ENCODE measurements at places on chromosomes 13 and 19.
A peak's percentile ranks its signal among the peaks of the same experiment; 100 is the strongest.

- no peak for DNase-seq
Measured at GRCh38 chr13:97544031-97544765, 110.2 kb downstream of the RAP2A start.

- no peak for DNase-seq
Measured at GRCh38 chr13:78596399-78596735, 7.0 kb downstream of the POU4F1 start.

DNA sequence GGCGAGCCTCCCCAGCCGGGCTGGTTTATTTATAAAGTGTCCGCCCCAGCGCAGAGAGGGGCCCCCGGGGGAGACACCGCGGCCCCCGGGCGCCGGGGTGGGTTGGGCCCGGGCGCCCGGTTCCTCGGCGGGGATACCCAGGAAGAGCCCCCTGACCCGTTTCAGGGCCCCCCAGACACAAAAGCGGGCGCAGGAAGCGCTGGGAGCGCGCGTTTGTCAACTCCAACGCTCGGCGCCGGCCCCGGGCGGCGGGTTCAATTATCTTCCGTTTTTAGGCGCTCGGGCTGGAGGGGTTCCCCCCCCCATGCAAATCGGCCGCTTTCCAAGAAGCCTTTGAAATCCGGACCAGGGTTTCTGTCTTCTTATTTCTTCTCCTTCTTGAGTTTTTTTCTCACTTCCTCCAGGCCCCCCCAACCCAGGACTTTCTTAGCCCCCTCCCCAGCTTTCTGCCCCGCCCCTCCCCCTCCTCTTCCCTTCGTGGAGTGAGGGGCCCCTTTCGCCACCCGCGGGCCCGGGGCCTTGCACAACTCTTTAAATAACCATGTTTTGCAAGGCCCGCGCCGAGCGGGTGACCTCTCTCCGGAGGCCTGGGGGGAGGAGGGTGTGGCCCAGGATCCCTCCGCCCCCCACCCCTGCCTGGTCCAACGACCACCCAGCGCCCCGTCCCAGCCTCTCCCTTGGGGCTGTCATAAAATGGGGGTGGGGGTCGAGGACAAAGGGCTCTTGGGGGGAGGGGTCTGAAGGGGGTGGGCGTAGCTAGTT lies 935 bp downstream of the ARID3A start:
- peak; percentile 71 for DNase-seq

GRCh38 chr13:36979361-36980050 lies 19.6 kb downstream of the ALG5 start:
- no peak for DNase-seq

DNA sequence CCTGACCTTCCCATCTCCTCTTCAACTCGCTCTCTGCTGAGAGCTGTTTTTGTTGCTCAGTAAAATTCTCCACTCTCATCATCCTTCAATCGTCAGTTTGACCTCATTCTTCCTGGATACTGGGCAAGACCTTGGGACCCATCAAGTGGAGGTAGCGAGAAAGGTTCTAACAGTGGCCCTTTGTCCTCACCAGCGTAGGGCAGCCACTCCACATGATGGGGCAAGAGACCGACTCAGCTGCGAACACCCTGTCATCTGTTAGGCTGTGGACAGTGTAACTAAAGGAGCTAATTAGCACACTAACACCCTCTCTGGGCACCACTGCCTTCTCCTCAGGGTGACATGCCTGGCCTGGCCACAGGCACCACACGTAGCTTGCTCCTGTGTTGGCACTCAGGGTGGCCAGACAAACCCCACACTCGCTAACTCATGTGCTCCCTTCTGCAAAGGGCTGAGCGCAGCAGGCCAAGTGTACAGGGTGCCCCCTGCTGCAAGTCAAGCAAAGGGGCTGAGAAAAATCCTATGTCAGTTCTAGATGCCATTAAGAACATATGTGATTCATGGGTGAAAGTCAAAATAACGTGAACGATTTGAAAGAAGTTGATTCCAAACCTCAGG lies 1216.0 kb downstream of the SLITRK5 start:
- DNase-seq = no peak

- DNase-seq = peak; percentile 87
Measured at GRCh38 chr19:8001995-8002849, 3.2 kb downstream of the ELAVL1 start.

- DNase-seq = no peak
Measured at GRCh38 chr13:91375116-91375729, 23.2 kb upstream of the GPC5 start.

GRCh38 chr19:42174958-42175734 lies 42.3 kb downstream of the DEDD2 start:
- DNase-seq = no peak

DNA sequence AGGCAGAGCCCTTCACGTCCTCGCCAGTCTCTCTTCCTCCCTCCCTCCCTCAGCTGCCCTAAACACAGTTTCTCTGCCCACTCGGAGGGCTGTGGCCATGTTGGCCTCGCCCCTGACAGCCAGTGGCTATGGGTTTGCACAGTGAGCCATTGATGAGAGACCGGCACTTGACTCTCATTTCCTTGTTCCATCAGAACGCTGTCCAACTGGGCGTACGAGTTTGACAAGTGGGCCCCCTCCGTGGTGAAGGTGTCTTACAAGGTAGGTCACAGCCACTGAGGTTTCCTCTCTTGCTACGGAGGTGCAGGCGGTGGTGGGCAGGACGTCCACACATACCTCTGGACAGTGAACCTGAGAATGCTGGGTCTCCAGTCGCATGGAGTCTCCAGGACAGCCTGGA lies 57.9 kb downstream of the SMARCA4 start:
- DNase-seq = no peak

DNA sequence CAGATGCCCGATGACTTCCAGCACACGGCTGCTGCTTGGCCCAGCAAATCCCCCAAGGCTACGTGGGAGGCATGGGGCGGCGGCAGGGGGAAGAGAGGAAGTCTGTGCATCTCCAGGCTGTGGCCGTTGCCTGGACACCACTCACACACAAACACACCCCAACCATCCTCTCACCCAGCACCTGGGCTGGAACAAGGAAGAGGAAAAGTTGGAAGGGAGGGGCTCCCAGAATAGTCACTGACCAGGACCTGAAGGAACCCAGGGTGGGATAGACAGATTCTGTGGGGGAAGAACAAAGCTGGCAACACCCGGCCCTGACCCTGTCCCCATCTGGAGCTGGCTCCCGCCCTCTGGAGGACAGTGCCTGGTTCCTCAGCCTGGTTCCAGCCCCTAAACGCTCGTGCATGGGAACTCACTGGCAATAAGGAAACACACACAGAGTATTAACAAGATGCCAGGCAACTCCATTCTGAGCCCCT lies 11.2 kb downstream of the PPP6R1 start:
- DNase-seq = no peak

DNA sequence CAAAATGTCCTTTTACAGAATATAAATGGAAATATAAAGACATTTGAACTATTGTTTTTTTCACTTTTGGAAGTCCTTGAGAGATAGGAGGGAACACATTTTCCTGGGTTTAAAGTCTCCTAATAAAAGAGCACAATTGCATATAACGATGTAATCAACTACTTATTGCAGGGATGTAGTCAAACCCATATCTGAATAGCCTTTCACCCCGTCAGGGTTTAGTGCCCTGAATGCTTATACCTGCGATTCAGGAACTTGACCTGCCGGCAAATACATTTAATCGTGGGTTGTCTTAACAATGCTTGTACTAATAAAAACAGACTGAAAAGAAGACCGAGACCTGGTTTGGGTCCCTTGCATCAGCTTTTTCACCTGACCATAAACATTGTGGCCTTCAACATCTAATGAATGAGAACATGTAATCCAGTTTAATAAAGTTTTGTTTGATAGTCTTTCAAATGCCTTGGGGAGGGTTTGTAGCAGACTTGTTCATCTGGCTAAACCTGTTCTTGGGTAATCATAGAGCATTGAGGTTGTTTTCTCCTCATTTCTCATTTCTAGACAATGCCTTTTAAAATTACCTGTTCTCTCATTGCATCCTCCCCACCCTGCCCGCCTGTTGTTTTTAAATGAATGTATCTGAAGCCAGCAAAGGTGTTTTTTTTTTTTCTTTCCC lies 7.0 kb downstream of the KLF5 start:
- no peak for DNase-seq

DNA sequence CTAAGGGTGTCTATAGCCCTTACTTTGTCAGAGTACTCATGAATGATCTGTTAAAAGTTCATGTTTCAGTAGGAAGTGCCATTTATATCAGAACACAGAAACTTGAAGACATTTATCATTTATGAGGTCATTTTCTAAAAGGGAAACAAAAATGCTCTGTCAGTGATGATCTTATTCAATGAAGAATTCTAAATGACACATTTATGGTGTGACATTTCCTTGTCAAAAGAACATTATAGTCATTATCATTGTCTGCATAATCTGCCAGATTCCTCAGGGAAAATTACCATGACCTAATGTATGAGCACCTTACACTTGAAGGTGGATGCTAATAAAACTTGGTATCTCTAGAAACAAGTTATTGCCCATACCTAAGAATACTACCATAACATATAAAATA lies 853.8 kb upstream of the SLITRK6 start:
- DNase-seq = no peak

- no peak for DNase-seq
Measured at GRCh38 chr19:39533003-39533512, 406 bp upstream of the EID2B start.

GRCh38 chr19:58551577-58552471 lies 3.1 kb downstream of the CHMP2A start:
- DNase-seq = no peak

- DNase-seq = no peak
Measured at GRCh38 chr13:81927347-81927746, 1586.4 kb upstream of the SPRY2 start.

GRCh38 chr13:108213946-108214345 lies 1.4 kb downstream of the LIG4 start:
- DNase-seq = no peak

DNA sequence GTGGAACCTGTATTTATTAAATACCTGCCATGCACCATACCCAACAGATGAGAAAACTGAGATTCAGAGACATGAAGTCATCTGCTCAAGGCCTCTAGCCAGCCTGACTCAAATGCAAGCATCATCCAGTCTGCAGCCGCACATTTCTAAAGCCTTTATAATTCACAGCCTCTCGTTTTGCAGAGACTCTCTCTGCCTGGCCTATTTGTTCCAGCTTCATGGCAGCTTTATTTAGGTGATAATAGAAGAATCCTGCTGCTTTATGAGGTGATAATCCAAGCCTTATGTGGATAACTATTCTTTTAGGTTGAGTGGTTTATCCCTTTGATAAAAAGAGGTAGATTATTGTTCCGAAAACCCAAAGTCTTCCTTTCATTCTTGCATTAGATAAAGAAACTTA lies 58.4 kb downstream of the OXGR1 start:
- DNase-seq = no peak

DNA sequence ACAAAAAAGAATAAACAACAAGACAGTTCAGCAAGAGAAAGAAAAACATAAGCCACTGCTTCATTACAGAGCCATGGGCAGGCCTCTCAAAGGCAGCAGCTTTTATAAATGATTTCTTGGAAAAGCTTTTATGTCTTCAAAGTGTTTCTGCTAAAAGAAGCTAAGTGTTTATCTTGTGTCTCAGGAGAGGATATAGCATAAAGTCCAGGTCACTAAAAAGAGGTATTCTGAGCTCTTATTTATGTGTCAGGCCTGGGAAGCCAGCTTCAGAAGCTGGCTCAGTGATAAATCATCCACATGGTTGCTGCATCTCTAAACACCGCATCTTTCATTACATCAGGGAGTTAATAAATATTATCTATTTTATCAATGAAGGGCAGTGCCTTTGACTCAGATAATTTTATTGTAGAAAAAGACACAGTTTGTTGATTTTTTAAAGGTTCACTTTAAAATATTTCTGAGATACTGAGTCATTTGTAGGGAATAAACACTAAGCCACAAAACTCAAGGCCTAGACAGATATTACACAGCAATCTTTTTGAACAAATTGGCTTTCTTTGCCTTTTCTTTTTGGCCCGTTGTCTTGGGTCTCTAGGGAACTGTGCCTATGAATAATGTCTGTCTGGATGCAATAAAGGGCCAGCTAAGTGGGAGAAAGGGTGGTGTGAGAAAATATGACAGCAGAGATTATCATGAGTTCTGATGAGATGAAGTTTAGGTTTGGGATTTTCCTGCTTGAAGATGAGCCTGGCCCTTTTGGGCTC lies 1086.6 kb downstream of the UQCRFS1 start:
- DNase-seq = no peak

- peak; percentile 65 for DNase-seq
Measured at GRCh38 chr19:51531349-51532315, at the start of gene SIGLEC6. SIGLEC6 (minus strand) TSS chr19:51531670; CDS start chr19:51531648, 22 bp downstream.

- DNase-seq = no peak
Measured at GRCh38 chr19:30649934-30650614, 277.9 kb downstream of the ZNF536 start.

DNA sequence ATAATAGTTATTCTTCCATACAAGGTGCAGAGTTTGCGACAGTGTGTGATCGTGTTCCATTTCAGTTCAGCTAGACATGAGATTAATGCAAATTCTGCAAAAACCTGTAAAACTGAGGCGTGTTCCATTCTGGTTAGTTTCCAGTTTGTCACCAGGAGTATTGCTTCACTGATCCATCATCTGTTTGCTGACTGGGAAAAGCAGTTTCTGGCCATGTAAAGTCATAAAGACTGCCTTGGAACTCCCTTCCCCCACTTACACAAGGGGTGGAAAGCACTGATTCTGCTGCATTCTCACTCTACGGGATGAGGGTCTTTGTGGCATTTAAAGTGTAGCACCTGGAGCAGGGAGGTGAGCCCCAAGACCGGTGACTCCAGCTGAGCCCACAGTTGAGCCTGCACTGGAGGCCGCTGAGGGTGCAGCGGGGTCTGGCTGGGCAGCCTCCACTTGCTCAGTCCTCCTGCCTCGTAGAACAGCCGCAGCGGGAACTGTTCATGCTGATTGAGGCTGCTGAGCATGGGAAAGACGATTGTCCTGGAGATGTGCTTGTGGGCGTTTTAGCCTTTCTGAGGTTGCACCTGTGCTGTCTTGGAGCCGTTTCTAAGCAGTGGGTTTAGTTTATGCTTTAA lies 2.0 kb downstream of the ZNF57 start:
- no peak for DNase-seq

- DNase-seq = no peak
Measured at GRCh38 chr13:33331962-33332361, 46.4 kb upstream of the STARD13 start.

- no peak for DNase-seq
Measured at GRCh38 chr13:31119526-31119925, 42.2 kb downstream of the HSPH1 start.

- no peak for DNase-seq
Measured at GRCh38 chr13:28058866-28059613, 41.3 kb downstream of the FLT3 start.

GRCh38 chr13:62356977-62357376 lies 941.3 kb upstream of the PCDH20 start:
- DNase-seq = no peak

DNA sequence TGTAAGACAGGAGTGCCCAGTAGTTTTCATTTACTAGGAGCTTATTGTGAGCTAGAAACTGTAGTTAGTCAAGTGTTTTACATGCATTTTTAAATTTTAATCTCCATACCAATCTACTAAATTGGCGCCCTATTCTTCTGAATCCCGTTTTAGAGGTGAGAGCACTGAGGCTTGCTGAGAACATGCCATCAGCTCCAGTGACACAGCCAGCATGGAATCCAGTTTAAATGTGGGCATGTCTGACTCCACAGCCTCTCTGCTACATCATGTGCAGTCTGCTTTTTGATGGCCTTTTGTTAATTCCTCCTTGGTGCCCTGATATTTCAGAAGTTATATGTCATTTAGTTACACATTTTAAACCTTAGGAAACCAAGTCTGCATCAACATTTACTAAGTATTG lies 325.4 kb downstream of the DLEU7 start:
- DNase-seq = no peak

All from GM06990 (cell line).